ENCODE measurements at places on chromosomes 3 and 15.

- ATAC-seq: peak; percentile 84
Measured at GRCh38 chr3:156762631-156763185, 63.4 kb upstream of the LEKR1 start.

DNA sequence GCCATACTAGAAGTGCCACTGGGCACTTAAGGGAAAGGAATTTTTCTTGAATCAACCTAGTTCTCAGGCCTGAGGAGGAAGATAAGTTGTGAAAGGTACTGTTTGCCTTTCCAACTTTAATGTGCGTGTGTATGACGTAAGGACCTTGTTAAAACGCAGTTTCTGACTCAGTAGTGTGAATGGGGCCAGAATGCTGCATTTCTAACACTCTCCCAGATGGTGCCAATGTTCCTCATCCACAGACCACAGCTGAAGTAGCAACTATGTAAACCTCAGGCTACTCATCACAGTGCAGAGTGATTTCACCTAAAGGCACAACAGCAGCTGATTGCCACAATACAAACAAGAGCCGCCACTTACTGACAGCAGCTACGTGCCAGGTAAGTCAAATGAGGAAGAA is 103.6 kb downstream of the OTOL1 start:
- ATAC-seq: no peak

DNA sequence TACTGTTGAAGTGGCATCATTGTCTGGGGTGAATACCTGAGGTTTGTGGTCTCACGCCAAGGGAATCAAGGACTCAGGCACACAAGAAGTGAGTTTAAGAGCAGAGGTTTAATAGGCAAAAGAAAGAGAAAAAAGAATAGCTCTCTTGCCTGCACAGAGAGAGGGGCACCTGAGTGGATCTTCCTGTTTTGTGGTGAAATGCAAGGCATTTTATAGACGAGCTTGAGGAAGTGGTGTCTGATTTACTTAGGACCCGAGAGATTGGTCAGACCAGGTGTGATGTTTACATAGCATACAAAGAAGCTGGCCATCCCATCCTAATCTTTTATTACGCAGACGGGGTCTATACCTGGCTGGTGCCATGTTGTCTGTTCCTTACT is 13.2 kb downstream of the CCR5 start:
- no peak for ATAC-seq

- ATAC-seq: peak; percentile 22
Measured at GRCh38 chr3:154176036-154176435, 54.8 kb downstream of the ARHGEF26 start.

DNA sequence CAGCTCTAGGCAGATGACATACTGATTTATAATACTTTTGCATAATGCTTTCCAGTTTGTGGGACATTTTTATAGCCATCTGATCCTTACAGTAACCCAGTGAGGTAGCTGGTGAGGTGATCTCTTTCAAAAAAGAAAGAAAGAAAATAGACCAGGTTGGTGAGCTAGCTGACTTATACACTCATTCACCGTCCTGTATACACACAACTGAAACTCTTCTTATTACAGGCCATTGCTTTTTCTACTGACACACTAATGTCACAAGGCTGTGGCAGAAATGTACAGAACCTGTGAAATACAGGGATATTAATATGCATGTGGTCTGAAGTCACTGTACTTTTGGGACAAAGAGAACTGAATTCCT is 150.2 kb upstream of the BHLHE40 start:
- no peak for ATAC-seq

GRCh38 chr15:90016721-90017120 is 15.6 kb downstream of the ZNF710 start:
- no peak for ATAC-seq

DNA sequence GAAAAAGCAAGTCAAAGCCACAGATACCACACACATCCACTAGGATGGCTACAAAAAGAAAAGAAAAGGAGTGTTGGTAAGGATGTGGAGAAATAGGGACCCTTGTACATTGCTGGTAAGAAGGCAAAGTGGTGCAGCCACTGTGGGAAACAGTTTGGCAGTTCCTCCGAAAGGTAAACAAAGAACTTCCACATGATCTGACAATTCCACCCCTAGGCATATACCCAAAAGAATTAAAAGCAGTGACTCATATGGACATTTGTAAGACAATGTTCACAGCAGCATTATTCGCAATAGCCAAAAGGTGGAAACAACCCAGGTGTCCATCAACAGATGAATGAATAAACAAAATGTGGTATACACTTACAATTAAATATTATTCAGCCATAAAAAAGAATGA is 22.2 kb upstream of the GMPPB start:
- no peak for ATAC-seq

DNA sequence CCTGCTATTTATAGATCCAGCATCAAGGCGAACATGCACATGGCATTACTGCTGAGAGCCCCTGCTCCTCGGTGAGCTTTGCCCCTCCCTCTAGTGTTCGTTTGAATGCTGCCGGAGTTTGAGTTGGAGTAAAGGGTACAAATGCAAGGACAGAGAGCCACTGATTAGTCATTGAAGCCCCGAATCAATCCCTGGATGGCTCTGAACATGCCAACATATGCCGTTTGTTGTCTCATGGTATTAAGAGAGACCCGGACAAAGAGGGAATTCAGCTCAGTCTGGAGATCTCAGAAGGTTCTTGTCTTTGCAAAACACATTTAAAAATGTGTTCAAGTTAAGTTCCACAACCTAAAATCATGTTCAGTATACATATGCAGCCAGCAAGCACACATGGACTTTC is 789.2 kb upstream of the NR2F2 start:
- ATAC-seq: no peak

DNA sequence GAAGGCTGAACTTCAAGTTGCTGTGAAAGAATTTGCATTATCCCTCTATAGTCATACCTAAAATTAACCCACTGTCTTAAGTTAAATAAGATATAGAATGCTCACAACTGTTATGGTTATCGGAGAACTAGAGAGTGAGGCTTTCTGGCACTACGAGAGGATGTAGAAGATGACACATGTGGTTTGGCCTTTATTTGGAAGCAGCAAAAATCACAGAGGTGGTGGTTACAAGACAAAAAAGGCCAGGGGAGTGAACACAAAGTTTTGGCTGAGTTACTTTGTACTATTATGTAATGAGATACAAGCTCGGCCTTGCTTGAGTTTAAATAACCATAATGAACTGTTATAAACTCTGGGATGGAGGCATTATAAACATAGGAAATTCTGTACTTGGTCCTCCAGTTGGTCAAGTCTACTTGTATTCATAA is 78.3 kb upstream of the ICE2 start:
- ATAC-seq: no peak

- peak; percentile 75 for ATAC-seq
Measured at GRCh38 chr3:81716870-81717509, 44.5 kb downstream of the GBE1 start.

DNA sequence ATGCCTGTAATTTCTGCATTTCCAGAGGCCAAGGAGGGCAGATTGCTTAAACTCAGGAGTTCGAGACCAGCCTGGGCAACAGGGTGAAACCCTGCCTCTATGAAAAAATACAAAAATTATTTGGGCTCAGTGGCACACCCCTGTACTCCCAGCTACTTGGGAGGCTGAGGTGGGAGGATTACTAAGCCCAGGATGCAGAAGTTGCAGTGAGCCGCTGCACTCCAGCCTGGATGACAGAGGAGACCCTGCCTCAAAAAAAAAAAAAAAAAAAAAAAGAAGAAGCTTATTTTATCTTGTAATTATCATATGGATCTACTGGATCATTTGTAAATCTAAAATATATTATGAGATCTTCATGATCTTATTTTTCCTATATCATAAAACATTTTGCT is 84.1 kb downstream of the PPCDC start:
- ATAC-seq: no peak

GRCh38 chr15:80711886-80712285 is 16.8 kb downstream of the ABHD17C start:
- ATAC-seq: no peak

All from SK-N-SH treated with all-trans-retinoic acid at 6 μM for 48 hours (cell line).